IMR-90 (cell line): ENCODE measurements at places on chromosomes 5 and 9. TPM values are rescaled to one million over a fixed set of nuclear protein-coding genes. Genes with fewer than 3 reads are reported as not detected.

DNA sequence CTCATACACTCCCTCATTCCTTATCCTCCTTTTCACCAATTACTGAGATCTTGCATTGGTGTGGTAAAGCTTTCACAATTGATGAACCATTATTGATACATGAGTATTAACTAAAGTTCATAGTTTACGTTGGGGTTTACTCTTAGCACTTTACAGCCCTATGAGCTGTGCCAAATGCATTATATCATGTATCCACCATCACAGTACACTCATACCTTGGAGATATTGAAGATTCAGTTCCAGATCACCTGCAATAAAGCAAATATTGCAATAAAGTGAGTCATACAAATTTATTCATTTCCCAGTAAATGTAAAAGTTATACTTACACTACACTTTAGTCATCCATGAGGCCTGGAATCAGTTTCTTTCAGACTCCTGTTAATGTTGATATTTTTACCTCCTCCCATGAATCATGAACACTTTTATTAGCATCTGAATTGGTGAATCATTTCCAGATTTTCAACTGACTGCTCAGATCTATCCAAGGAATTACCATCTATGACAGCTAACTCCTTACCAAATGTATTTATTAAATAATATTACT, 546.6 kb upstream of the PTPRD start:
- no peaks in the 10 kb centered on the region for H3K27me3 ChIP-seq
- DNase-seq = no peak
- H3K4me1 ChIP-seq = no peaks in the 10 kb centered on the region

The BTF3 gene
- polyA plus RNA-seq = 410 and 443 TPM in 2 replicates

DNA sequence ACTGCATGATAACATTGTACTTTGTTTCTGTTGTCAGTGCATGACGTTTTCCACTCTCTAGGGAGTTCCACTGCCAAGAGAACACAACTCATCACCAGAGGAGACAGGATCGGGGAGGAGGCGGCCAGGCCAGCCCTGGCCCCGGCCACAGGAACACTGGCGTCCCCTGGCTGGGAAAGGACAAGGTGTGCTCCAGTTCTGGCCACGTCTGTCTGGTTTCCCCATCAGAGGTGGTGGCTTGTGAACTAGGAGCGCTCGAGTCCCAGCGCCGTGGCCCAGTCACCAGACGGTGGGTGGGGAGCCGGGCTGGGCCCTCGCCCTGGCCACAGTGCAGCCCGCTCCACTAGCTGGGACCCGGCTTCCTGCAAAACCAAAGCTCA, 211.9 kb upstream of the IRX4 start:
- no peaks in the 10 kb centered on the region for H3K27me3 ChIP-seq
- no peaks in the 10 kb centered on the region for H3K36me3 ChIP-seq
- no peak overlapping the region for H3K27ac ChIP-seq

The SAPCD2 gene
- 4.9 and 6.4 TPM in 2 replicates for polyA plus RNA-seq
